ENCODE measurements at places on chromosomes 5 and 9.

DNA sequence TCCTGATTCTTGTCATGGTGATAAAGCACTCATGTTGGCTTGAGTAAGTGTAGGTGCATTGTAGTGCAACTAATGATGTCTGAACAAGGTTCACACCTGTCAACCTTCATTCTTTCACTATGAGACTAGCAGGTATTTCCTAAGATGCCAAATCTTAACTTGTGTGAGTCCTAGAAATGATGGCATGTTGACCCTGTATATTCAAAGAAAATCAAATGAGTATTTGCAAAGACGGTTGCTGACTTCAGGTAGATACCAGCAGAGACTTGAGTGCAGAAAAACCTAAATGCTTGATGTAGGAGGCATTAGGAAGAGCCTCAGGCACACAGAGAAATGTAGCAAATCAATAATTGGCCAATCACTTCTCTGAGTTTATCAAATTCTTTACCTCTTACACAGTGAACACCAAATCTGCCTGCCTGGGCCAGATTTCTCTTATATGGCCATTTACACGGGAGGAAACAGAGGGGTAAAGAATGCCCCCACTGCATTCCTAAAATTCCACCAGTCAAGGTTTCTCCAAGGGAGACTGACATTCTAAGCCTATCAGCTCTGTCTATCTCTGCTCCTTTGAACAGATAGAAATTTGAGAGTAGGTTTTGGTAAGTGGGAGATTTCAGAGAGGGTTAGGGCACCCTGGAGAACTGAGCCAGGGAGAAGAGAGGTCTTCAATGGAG is 488.6 kb upstream of the WWC1 start:
- no peak for DNase-seq

DNA sequence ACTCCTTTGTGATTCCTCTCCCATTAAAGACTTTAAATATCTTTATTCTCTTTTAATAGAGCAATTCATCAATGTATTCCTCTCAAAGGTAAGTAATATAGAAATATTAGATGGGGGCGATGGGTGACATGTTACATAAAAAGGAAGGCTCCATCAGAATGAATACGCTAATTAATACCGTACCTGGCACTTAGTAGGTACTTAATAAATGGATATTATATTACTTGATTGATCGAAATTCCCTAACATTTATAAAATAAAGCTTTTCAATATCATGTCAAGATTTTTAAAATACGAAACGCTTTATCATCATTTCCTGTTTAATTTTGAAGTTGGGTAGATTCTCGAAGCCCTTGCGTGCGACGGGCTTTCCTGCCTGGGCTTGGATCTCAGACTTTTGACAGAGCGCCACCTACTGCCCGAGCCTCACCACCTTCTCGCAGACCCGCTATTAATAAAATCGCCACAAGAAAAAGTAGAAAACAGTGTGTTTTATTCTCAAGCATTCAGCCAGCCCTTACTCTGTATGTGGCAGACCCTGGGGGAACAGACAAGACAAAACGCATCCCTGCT is 99.4 kb downstream of the C5orf15 start:
- peak; percentile 83 for DNase-seq

DNA sequence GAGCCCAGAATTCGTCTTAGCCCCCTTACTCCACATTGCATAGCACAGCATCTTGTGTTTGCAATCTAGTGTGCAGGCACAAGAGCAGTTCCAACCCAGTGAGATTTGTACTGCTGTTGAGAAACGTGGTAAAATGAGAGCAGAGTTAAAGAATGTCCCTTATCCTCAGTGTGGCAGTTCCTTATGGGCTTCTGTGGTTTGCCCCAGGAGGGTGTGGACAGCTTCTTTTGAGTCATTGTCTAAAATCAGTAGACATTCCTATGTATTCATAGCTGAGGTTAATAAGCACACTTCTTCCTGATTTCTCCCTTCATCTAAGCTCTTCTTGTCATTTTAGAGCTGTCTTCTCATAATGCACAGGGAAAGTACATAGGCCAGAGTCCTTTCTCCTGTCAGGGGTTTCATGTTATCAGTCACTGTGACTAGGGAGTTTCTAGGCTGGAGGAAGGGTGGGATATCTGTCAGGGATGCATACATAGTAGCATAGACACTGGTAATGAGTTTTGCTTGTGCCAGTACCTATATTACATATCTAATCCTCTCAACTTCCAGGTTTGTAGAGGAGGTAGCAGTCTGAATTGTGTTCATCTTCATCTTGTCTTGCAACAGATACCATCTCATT is 2.0 kb upstream of the CAVIN4 start:
- no peak for DNase-seq

DNA sequence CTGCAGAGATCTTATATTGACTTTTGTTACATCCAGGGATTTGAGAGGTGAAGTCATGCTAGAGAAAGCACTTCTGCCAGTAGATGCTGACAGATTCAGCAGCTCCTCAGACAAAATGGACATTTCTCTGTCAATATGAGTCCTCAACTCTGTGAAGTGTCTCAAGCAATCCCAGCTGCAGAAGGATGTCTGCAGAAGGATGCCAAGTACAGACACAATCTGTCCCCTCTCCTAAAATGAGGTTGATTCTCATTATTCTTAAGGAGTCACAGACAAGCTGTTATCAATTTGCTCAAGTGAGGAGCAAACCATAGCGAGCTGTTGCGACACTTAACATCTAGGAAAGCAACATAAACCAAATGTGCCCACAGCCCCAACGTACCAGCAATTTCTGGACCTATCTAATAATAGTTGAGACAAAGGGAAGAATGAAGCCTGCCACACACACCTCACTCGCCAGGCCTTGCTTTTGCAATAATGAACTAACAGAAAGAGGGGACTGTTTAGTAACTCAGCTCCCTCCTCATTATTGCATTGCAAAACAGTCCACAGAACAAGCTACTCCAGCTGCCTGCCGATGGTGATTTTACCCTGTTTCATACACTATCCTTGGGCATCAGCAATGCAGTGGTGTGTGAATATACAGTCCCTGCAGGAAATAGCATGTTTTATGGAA is 364.2 kb upstream of the PDE4D start:
- DNase-seq: no peak

GRCh38 chr9:74521009-74521408 is 23.9 kb downstream of the RORB start:
- DNase-seq: no peak

DNA sequence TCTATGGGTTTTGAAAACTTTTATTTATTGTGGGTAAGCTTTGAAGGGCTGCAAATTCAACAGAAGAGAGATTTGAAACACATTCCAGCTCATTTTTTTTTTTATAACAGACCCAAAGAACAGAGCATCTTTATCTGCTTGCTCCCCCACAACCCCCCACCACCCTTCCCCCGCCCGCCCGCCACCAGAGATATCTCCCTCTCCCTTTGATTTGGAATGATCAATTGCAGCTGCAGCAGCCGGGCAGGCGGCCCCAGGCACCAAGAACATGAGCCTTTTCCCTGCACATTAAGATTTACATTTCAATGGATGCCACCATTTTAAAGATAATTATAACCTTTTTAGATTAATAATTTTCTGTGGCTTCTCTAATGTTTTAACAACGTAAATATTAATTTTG is 510.9 kb downstream of the ZNF608 start:
- DNase-seq: no peak

DNA sequence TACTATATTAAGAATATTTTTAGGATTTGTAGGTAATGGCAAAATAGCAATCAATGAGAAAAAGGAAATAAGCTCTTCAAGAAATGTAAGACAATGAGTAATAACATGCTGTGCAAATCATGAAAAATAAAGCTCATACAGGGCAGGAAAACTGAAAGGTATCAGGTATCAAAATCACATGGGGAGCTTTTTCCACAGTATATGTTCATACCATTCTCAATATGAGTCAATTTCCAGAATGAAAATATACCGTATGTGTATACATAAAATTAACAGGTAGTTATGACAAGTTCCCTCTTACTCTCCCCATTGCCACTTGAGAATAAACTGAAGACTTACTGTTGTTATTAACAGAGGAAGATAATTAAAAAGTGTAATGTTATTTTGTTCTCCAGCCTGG is 35.9 kb downstream of the EFCAB9 start:
- no peak for DNase-seq

- no peak for DNase-seq
Observed at GRCh38 chr5:95777441-95777840, 45.1 kb downstream of the GLRX start.

- no peak for DNase-seq
Observed at GRCh38 chr5:108366500-108366899, 15.4 kb downstream of the FBXL17 start.

- no peak for DNase-seq
Observed at GRCh38 chr9:37239224-37239859, 119.0 kb downstream of the ZCCHC7 start.

DNA sequence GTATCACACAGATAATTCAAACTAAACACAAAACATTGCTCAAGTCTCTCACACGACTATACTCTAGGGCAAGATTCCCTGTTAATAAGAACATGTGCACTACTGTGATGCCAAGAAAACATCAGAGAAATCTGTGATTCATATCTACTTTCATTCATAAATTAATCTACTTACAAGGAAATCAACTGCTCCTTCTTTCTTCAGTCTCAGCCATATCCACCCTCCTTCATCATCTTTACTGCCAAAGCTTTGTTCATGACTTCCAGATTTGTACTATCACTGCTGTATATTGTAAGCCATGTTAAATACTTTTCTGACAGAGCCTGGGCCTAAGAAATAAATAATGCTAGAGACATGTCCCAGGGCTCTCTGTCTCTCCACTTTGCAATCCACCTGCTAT is 35.1 kb downstream of the CTNNAL1 start:
- DNase-seq: no peak

- no peak for DNase-seq
Observed at GRCh38 chr5:149036970-149037369, 25.9 kb downstream of the SH3TC2 start.

DNA sequence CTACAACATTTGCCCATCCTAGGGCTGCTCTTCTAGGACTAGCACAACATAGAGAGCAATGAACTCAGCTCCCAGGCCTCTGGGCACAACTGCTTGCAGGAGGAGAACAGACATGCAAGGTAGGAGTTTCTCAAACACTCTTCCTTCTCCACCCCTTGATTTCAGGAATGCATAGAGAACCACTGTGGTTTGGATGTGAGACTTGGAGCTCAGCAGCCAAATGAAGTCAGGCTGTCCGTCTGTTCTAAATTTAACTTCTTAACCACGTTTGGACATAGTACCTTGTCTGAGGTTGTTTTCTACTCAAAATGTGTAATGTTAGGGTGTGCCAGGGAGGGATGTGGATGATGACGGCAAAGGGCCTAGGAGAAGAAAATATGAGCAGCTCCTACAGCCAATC is 515.1 kb upstream of the TNC start:
- no peak for DNase-seq

DNA sequence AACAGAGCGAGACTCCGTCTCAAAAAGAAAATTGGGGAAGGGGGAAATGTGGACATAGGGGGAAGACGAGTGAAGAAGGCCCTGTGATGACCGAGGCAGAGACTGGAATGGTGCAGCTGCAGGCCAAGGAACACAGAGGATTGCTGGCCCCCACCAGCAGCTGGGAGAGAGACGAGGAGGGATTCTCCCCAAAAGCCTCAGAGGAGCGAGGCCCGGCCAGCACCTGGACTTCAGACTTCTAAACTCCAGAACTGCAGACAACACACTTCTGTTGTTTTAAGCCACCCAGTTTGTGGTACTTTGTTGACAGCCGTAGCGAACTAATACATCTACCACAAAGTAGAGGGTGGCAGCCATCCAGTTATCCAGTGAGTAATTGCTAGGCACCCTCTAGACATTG is 124.6 kb downstream of the ATPSCKMT start:
- DNase-seq: no peak

DNA sequence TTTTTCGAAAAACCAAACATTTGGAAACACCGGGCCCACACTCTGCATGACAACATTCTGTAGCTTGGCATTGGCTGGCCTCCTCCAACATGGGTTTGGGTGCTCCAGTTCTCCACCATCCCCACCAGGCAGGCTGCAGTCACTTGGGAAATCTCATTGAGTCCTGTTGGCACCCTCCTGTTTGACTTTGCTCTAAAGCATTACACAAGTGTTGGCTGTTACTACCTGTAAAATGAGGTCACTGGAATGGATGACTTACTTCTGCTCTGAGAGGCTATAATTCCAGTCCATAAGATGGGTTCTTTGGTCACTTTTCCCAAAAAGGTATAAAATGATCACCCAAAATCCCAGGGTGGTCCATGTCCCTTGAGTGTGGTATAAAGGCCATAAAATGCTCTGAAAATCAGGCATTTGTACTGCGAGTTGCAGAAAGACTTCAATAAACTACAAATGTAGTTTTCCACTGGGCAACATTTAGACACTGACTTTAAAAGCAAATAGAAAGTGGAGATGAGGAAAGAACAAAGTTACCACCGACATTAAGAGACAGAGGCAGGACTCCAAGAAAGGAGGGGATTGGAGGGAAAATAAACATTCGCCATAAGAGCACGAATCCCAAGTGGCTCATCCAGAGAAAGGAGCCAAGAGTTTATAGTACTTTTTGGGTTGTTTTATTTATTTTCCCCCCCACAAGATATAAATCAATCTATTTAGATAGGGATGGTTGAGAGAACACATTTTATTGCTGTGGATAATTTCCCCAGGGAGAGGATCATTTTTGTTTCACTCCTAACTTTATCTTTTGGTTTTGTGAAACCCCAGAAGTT is 295.1 kb downstream of the TLE1 start:
- DNase-seq: no peak

- no peak for DNase-seq
Observed at GRCh38 chr5:58582019-58582802, 664 bp upstream of the RAB3C start.

DNA sequence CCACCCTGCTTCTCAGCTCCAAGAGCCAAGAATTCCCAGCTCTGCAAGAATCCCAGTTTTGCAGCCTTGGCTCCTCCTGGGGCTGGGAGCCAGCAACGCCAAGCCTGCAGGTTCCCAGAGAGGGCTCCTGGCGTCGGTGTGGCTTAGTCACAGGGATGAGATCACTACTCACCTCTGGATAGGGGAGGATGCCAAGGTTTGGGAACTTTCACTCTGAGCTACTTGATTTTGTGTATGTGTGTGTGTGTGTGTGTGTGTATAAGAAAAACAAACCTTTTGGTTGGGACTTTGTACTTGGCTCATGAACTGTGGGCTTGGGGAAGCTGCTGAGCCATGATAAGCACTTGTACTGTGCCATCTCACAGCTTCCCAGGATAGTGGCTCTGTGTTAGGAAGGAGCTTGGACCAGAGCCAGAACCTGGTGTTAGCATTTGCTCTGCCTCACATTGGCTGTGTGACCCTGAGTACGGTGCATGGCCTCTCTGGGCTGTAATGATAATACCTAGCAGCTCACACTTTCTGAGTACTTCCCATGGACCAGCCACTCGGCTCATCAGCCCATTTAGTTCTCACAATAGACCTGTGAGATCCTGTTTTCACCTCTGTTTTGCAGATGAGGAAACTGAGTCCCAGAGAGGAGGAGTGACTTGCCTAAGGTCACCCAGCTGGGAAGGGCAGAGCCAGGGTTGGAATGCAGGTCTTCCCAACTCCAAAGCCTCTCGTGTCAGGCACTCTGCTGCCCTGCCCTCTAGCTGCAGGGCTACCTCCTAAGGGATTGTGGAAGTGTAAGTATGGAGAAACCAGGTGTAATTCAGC is 41.4 kb upstream of the DAB2IP start:
- no peak for DNase-seq

- no peak for DNase-seq
Observed at GRCh38 chr9:92429836-92430235, 5.6 kb upstream of the OMD start.

- DNase-seq: no peak
Observed at GRCh38 chr9:89277043-89277442, 34.0 kb upstream of the CKS2 start.

All from bone marrow (tissue), 2 donors.